ENCODE measurements at places on chromosomes 7 and 10.
A peak's percentile ranks its signal among the peaks of the same experiment; 100 is the strongest.

GRCh38 chr10:59222788-59223187 lies 46.3 kb downstream of the PHYHIPL start:
- DNase-seq = no peak

- DNase-seq = no peak
Observed at GRCh38 chr10:118534136-118534535, 61.3 kb downstream of the PRLHR start.

- no peak for DNase-seq
Observed at GRCh38 chr10:12387561-12388210, 38.3 kb downstream of the CAMK1D start.

DNA sequence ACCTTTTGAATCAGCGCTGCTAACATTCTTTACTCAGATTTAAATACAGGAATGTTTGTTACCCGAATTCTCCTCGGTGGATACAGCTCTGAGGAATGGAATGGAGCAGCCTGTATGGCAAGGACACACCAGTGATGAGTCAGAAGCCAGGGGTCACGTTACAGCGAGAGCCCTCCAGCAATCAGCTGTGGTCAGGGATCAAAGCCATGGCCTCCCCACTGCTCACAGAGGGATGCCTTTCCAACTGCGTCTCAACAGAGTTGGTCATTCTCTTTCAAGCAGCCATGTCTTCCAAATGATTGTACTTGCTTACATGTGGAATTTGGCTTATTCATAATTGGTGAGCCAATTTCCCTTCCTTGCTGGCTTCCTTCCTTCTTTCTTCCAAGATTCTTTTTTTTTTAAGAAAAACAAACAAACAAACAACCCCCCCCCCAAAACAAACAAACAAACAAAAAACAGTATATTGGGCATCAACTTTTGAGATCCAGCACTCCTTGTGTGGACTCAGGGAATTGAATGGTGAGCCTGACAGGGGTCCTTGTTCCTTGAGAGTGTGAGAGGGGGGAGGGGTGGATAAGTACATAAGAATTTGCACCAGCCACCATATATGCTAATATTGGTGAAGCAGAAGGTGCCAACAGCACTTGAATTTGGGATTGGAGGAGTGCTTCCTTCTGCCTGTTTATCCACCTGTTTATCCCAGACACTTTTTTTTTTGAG lies 100.2 kb downstream of the ATXN7L1 start:
- no peak for DNase-seq

- no peak for DNase-seq
Observed at GRCh38 chr10:1545524-1545923, 191.8 kb downstream of the ADARB2 start.

- DNase-seq = no peak
Observed at GRCh38 chr10:72336259-72337038, 18.3 kb downstream of the DNAJB12 start.

DNA sequence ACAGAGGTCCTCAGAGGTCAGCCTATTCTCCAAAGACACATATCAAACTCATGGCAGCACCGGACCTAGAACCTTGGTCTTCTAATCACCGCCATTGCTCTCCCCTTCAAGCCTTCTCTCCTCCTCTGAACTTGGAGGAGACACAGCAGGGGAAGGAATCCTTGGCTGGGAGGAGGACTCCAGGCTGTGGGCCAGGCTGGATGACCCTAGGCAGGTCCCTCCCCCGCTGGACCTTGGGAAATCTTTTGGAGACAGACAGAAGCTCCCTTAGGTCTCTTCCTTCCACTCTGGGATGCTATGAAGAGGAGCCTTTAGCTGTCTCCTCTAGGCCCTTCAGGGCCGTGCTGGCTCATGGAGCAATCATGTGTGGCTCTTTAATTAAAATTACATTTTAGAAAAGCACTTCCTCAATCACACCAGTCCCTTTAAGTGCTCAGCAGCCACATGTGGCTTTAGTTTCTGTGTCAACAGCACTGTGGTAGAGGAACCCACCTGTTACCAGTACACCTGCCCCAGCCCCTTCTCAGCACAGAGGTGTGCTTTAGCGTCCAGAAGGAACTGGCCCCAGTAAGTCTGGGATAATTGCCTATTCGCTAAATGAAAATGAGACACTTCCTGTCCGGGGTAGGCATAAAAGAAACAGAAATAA lies 238.2 kb downstream of the CELF2 start:
- no peak for DNase-seq

DNA sequence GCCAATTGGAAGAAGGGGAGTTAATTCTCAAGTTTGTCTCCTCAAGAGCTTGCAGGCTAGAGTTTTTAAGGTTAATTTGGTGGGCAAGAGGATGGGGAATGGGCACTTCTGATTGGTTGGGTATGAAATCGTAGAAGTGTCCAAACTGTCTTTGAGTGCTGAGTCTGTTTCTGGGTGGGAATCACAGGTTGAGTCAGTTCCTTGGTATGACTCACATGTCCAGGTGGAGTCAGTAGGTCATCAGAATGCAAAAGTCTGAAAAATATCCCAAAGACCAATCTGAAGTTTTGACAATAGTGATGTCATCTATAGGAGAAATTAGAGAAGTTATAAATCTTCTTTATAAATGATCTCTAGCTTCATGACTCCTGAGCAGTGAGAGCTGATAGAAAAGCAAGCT lies 1252.2 kb downstream of the REEP3 start:
- DNase-seq = no peak

- DNase-seq = peak; percentile 17
Observed at GRCh38 chr10:28411648-28412047, 108.8 kb upstream of the MPP7 start.

DNA sequence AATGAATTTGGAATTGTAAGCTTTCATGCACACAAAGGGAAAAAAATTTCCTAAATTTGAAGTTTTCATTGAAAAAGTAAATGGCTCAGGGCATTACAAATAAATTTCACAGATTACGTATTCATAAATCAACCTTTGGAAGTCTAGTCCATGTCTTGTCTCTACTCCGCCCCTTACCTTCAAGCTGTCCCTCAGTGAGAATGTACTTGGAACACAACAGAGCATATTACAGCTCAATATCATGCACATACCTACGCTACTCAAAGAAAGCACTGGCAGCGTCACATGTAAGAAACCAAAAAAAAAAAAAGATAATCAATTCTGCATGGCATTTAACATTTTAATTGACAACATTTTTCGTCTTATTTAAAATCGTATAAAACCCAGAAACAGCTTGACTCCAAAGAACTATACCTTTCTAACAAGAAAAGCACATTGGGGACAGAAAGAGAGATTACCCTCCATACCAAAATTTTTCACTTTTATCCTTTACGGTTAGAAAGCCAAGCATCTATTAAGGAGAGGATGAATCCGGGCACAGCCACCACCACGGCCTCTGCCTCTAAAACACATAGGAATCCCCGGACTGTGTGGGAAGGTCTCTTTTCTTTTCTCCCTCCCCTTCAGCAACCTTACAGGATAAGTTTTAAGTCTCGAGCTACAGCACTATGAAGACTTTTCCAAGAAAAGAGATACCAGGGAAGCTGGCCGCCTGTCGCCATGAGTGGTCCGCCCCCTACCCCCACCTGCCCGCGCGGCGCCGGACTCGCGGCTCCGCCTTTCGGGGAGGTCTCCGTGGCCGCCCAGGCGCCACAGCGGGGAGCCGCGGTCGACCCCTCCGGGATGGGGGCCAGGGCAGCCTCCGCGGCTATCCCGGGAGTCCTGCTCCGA lies 1.1 kb downstream of the JMJD1C start:
- DNase-seq = no peak

DNA sequence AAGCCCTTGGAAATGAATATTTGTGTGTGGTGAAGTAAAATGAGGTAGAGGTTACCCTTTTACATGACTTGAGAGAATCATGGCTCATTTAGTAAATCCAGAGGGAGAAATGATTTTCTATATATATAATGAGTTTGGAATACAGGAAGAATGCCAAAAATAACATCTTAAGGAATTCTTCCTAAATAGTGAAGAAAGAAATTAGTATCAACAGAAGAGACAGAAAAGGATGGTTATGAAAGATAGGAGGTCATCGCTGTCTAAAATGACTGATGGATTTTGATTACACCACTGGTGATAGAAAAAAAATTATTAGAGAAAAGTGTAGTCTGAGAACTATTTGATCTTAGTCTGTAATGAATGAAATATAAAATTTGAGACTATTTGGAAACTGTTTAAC lies 283.0 kb downstream of the ADK start:
- DNase-seq = no peak

DNA sequence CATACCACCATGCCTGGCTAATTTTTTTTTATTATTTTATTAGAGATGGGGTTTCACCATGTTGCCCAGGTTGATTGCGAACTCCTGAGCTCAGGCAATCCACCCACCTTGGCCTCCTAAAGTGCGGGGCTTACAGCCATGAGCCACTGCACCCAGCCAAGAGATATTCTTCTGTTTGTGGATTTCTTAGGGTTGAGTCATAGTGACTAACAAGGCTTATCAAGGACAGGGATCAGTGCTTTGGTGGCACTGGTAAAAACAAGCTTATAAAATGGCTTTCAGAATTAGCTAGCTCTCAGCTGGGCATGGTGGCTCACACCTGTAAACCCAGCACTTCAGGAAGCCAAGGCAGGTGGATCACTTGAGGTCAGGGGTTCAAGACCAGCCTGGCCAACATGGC lies 122.4 kb downstream of the ZNF248 start:
- no peak for DNase-seq

- no peak for DNase-seq
Observed at GRCh38 chr7:44131173-44132029, 8.1 kb upstream of the POLD2 start.

GRCh38 chr10:131915990-131916766 lies 15.4 kb downstream of the PPP2R2D start:
- DNase-seq = no peak

DNA sequence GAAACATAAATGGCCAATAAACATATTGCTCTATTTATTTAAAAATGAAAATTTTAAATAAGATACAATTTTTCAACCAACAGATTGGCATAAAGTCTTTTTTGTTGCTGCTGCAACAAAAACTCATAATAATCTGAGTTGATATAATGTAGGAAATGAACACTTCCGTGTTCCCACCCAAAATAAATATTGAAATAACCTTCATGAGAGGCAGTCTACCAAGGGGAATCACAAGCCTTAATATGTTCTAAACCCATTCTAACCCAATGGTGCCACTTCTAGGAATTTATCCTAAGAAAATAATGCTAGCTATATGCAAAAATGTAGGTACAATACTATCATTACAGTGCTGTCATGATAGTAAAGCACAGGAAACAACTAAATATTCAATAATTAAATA lies 39.1 kb downstream of the SLC25A13 start:
- DNase-seq = no peak

GRCh38 chr10:30765616-30766015 lies 136.1 kb upstream of the LYZL2 start:
- DNase-seq = no peak

GRCh38 chr10:31867646-31868045 lies 61.0 kb downstream of the ARHGAP12 start:
- DNase-seq = no peak

DNA sequence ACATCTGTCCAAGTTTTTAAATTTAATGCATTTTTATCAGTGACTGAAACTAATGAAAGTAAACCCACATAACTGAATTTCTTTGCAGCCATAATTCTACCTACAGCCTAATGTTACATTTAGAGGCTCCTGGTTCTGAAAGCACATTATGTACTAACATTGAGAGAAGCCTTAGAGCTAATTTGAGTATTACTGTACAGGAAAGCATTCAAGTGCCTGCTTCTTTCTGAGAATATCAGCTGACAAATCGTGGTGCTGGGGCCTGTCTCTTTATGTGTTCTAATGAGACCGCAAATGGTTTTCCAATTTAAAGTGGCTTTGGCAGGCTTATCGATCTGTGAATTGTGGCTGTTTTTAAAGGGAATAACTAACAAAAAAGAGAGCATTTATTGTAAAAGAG lies 32.3 kb upstream of the DGKB start:
- no peak for DNase-seq

GRCh38 chr10:132974886-132975830 lies 32.8 kb upstream of the CFAP46 start:
- DNase-seq = no peak

DNA sequence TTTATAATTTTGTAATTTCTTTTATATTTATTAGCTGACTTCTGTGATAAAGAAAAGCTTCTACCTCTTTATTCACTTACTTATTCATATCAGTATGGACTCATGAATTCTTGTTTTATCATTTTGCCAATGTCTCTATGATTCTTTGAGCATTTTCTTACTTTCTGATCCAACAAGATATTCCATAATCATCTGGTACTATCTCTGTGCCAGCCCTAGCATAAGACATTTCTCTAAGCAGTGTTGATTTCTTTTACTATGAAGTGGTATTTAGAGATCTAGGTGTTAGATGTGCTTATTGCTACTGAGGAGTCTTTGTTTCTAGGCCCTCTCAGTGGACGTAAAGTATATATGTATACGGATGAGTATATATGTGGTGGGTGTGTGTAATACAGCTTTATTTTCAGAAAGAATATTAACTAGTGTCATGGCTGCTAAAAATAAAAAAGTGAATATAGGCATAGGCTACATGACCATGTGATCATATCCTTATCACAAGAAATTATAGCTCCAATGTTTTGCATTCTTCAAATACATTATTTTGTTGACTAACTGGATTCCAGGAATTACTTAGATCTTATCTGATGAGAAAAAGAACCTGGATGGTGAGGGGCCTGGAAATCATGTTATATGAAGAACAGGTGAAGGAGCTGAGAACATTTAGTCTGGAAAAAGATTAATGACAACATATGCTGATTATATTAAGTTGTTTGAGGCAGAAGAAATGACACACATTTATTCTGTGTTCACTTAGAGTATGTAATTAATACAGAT lies 13.1 kb downstream of the PHTF2 start:
- no peak for DNase-seq

GRCh38 chr7:20190560-20191390 lies 26.4 kb downstream of the MACC1 start:
- DNase-seq = no peak

- peak; percentile 80 for DNase-seq
Observed at GRCh38 chr7:130363026-130363847, 17.1 kb upstream of the CPA1 start.

GRCh38 chr7:135169141-135169963 lies 1.2 kb downstream of the CYREN start:
- DNase-seq = peak; percentile 39

GRCh38 chr10:71082960-71083715 lies 129.2 kb upstream of the UNC5B start:
- no peak for DNase-seq
